Ovary (tissue), 10 donors: ENCODE measurements at places on chromosomes 2 and 18. TPM values are rescaled to one million over a fixed set of nuclear protein-coding genes. Genes with fewer than 3 reads are reported as not detected.
A peak's percentile ranks its signal among the peaks of the same experiment; 100 is the strongest.

Gene WDR35
- 15.2 TPM for total RNA-seq

Gene TMEM169
- total RNA-seq = 0.57 TPM

Gene MAB21L4
- 0.12 TPM for total RNA-seq

Gene ABCG5
- not detected for total RNA-seq

Gene RBM44
- 0.23 TPM for total RNA-seq

Gene ANKRD53
- total RNA-seq = 5.7 TPM

Gene ALPP
- 21.5 TPM for total RNA-seq

Gene POU3F3
- 0.10 TPM for total RNA-seq

Gene PLEK
- total RNA-seq = 1.5 TPM

Gene KCNE4
- 11.1 TPM for total RNA-seq

Gene PLEKHH2
- total RNA-seq = 26.4 TPM

Gene LBX2
- 0.22 TPM for total RNA-seq

Gene SERPINB8
- total RNA-seq = 9.3 TPM

Gene C2orf15
- total RNA-seq = 0.52 TPM

Gene CFAP221
- 1.3 TPM for total RNA-seq

Gene REG1B
- not detected for total RNA-seq

GRCh38 chr18:13070460-13070859, 79.3 kb downstream of the CEP192 start:
- no peaks in the 10 kb centered on the region for H3K36me3 ChIP-seq
- no peaks in the 10 kb centered on the region for H3K27me3 ChIP-seq
- H3K4me3 ChIP-seq = no peak overlapping the region
- DNase-seq = no peak
- H3K27ac ChIP-seq = no peak overlapping the region

DNA sequence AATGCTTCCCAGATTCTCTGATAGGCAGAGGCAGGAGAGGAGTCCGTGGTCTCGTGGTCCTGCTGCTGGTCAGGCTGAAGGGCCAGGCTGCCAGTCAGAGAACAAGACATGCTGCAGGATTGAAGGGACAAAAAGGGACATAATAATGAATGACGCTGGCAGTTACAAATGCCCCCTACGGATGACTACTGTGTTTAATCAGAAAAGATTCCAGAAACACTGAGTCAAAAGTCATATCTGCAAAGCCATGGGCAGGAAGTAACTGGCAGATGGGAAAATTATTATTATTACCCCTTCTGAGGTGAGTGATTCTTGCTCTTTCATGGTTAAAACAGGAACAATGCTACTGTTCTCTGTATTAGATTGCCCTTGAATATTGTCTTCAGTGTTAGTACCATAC, 19.0 kb downstream of the LCT start:
- no peaks in the 10 kb centered on the region for H3K27me3 ChIP-seq
- H3K4me1 ChIP-seq = no peaks in the 10 kb centered on the region
- no peak overlapping the region for H3K27ac ChIP-seq
- no peaks in the 10 kb centered on the region for H3K36me3 ChIP-seq

GRCh38 chr2:226656367-226656766, 143.3 kb downstream of the IRS1 start:
- no peak for DNase-seq
- H3K4me1 ChIP-seq = peaks cover 4% of the 10 kb centered on the region
- H3K36me3 ChIP-seq = no peaks in the 10 kb centered on the region
- no peak overlapping the region for H3K4me3 ChIP-seq
- no peak overlapping the region for H3K27ac ChIP-seq

DNA sequence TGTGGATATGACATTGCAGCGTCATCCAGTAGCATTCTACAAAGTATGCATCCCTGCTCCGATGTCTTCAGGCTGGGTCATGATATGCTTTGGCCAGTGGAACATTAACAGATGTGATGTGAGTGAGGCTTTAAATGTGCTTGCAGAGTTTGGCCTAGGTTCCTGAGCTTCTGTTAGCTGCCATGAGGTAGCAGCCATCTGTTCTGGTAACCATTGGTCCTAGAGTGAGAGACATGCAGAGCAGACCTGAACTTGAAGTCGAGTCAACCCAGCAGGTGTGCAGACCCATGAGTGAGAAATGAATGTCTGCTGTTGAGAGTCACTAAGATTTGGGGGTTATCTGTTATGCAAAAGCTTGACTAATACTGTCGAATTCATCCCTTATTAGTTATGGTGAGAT, 73.8 kb upstream of the NABP1 start:
- H3K4me1 ChIP-seq = no peaks in the 10 kb centered on the region
- no peaks in the 10 kb centered on the region for H3K36me3 ChIP-seq
- no peak overlapping the region for H3K27ac ChIP-seq
- H3K27me3 ChIP-seq = no peaks in the 10 kb centered on the region

DNA sequence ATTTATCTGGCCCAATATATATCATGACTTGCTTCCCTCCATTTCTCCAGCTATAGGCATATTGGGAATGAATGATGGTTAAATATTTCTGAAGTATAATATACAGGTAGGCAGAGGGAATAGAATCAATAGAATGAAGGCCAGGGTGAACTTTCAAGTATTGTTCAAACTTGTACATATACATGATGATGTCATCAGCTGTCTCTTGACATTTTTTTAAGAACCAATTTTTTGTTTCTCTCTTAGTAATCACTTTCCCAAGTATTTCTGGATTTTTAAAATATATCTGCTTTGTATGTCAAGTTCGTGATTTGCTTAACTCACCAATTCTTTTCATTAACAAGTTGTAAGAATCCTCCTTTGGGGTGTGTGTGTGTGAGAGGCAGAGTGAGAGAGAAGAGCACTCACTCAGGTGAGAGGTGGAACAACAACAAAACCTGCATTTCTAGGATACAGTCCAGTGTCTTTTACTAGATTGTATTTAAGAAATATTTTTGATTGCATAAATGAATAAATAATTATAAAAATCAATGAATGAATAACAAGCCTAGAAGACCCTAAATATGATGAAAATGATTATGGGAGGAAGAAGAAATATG, 1239.1 kb downstream of the LRP1B start:
- no peaks in the 10 kb centered on the region for H3K36me3 ChIP-seq
- no peak for DNase-seq
- H3K27me3 ChIP-seq = no peaks in the 10 kb centered on the region
- no peaks in the 10 kb centered on the region for H3K4me1 ChIP-seq
- no peak overlapping the region for H3K27ac ChIP-seq
- H3K4me3 ChIP-seq = no peak overlapping the region

- DNase-seq = no peak
- no peaks in the 10 kb centered on the region for H3K4me1 ChIP-seq
- H3K4me3 ChIP-seq = no peak overlapping the region
- no peaks in the 10 kb centered on the region for H3K36me3 ChIP-seq
- no peaks in the 10 kb centered on the region for H3K27me3 ChIP-seq
These were observed 25.4 kb upstream of the SPOPL start for GRCh38 chr2:138476186-138476585.

DNA sequence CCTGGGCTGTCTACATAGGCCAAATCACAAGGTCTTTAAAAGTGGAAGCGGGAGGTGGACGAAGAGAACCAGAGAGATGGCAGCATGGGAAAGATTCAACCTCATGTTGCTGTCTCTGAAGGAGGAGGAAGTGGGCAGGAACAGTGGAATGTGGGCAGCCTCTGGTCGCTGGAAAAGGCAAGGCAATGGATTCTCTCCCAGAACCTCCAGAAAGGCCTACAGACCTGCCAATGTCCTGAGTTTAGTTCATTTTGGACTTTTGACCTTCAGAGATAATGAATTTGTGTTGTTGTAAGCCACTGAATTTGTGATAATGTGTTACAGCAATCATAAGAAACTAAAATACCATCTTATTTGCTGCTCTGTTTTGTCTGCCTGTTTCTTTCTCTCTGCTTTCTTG, 122.5 kb downstream of the RNF152 start:
- H3K4me3 ChIP-seq = no peak overlapping the region
- H3K27ac ChIP-seq = no peak overlapping the region
- peaks cover 2% of the 10 kb centered on the region for H3K4me1 ChIP-seq

GRCh38 chr2:74036450-74037195, 51.9 kb downstream of the TET3 start:
- DNase-seq = no peak
- H3K36me3 ChIP-seq = no peaks in the 10 kb centered on the region
- H3K27ac ChIP-seq = no peak overlapping the region
- peaks cover 9% of the 10 kb centered on the region for H3K4me1 ChIP-seq
- no peak overlapping the region for H3K4me3 ChIP-seq

- H3K4me1 ChIP-seq = peaks cover 21% of the 10 kb centered on the region
- no peak for DNase-seq
- H3K36me3 ChIP-seq = no peaks in the 10 kb centered on the region
- H3K27ac ChIP-seq = peak overlapping the region; percentile 26
These were observed 200.6 kb downstream of the CTIF start for GRCh38 chr18:48739266-48740067.

- no peak overlapping the region for H3K4me3 ChIP-seq
- no peaks in the 10 kb centered on the region for H3K27me3 ChIP-seq
- H3K4me1 ChIP-seq = no peaks in the 10 kb centered on the region
- H3K27ac ChIP-seq = no peak overlapping the region
These were observed 475.6 kb upstream of the ZEB2 start for GRCh38 chr2:144995482-144995881.
